Nephron progenitor cell (in vitro differentiated cells): ENCODE measurements at places on chromosomes 6 and 20.

DNA sequence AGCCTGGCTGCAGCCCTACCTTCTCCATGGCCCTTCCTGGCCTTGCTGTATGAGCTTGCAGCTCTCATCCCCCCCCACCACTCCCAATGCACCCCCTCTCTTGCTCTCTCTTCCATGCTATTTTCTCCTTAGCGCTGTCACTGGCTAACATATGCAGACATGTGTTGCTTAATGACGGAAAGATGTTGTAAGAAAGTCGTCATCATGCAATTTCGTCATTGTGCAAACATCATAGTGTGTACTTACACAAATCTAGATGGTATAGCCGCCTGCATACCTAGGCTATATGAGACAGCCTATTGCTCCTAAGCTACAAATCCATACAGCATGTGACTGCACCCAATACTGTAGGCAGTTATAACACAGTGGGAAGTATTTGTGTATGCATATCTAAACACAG is 27.0 kb downstream of the ANGPT4 start:
- peaks cover 41% of the 10 kb centered on the region for H3K4me1 ChIP-seq
- no peak overlapping the region for H3K27ac ChIP-seq
- no peak overlapping the region for H3K4me3 ChIP-seq
- DNase-seq = no peak
- H3K27me3 ChIP-seq = peaks cover 40% of the 10 kb centered on the region

- peaks cover 13% of the 10 kb centered on the region for H3K36me3 ChIP-seq
- peaks cover 4% of the 10 kb centered on the region for H3K4me1 ChIP-seq
- no peak for DNase-seq
- H3K27me3 ChIP-seq = no peaks in the 10 kb centered on the region
Measured at GRCh38 chr6:110654096-110654820, 161.0 kb downstream of the CDK19 start.

GRCh38 chr20:57282670-57283361 is 16.4 kb upstream of the BMP7 start:
- peaks cover 83% of the 10 kb centered on the region for H3K4me1 ChIP-seq
- peak overlapping the region; percentile 42 for H3K4me3 ChIP-seq

DNA sequence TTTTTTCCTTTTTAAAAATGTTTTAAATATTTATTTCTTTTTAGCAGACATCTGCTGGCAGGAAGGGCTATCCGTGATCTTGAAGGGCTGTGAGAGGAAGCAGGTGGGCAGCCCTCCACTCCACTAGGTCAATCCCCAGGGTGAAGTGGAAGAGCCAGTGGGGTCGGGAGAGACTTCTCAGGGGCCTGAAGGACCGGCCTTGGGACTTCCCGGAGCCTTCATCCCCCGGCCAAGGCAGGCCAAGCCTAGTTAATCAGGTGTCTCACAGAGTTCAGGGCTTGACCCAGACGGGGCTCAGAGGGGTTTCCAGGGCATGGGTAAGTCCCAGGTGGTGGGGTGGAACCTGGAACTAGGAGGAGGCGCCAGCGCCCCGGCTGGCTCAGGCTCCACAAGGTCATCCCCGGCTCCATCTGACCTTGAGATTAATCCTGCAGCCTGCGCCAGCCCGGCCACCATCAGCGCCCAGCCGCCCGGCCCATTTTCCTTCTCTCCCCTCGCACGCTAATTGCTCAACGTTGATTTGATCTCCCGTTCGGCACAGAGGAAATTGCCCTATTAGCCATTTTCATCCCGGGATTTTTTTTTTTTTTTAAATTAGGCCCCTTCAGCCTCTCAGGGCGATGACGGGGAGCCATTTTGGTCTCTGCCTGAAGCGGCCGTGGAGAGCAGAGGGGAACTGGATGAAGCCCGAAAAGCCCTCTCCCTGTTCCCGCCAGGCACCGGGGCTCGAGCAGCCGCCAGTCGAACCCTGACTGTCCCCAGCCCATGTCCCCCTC is 44.4 kb downstream of the MDFI start:
- H3K36me3 ChIP-seq = no peaks in the 10 kb centered on the region
- peaks cover 61% of the 10 kb centered on the region for H3K4me1 ChIP-seq
- H3K27ac ChIP-seq = no peak overlapping the region

GRCh38 chr6:150596439-150596838 is 3.2 kb upstream of the PLEKHG1 start:
- H3K36me3 ChIP-seq = no peaks in the 10 kb centered on the region
- no peak for DNase-seq
- no peak overlapping the region for H3K4me3 ChIP-seq
- H3K4me1 ChIP-seq = peaks cover 38% of the 10 kb centered on the region
- peaks cover 59% of the 10 kb centered on the region for H3K27me3 ChIP-seq
